Natural killer cell (primary cell): ENCODE measurements at places on chromosomes 3 and 15. TPM values are rescaled to one million over a fixed set of nuclear protein-coding genes. Genes with fewer than 3 reads are reported as not detected.
A peak's percentile ranks its signal among the peaks of the same experiment; 100 is the strongest.

DNA sequence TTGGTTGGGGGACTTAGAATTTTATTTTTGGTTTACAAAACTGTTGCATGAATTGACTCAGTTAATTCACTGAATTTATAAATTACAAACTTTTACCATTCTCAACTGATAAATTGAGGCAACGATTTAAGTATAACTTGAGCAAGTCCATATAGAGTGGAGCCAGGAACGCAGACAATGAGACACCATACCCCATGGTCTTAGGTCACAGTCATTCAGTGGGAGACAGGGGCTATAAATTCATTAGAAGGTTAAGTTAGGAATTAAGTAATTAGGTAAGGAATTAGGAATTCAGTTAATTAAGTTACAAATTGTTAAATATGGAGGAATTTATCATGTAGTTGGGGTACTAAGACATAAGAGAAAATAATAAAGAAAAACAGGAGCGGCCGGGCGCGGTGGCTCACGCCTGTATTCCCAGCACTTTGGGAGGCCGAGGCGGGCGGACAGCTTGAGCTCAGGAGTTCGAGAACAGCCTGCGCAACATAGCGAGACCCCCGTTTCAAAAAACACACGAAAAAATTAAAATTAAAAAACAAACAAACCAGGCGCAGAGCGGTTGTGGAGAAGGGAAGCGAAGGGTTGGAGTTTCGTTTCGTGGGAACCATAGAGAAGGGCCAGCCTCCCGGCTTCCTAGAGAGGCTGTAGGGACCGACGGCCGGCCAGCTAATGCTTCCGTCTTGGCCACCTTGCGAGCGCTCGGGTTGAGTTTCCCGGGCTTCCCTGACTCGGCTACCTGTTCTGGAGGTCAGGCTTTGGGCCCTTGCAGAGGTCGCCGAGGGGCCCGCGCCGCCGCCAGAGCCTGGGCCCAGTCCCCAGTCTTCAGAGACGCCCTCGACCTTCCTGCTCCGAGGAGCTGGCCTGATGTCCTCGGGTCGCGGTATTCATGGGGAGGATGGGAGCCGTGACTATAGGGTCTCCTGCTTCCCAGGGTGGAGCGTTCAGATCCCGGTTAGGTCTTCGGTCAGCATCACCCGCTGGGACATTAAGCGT lies at the start of gene ZNF619:
TSS of gene ZNF619 (plus strand) at position 645 of the 993 bp plus-strand sequence. CDS start 858 bp downstream, outside the sequence.
- peak within 1 kb of the TSS; percentile 84 for H3K27ac ChIP-seq
- peak within 1 kb of the TSS; percentile 76 for H3K4me3 ChIP-seq
- peaks cover 17% of the 10 kb centered on the region for H3K36me3 ChIP-seq

GRCh38 chr3:13248640-13249039 lies 171.5 kb downstream of the NUP210 start:
- H3K4me1 ChIP-seq: peaks cover 5% of the 10 kb centered on the region
- no peak overlapping the region for H3K4me3 ChIP-seq
- no peaks in the 10 kb centered on the region for H3K27me3 ChIP-seq

DNA sequence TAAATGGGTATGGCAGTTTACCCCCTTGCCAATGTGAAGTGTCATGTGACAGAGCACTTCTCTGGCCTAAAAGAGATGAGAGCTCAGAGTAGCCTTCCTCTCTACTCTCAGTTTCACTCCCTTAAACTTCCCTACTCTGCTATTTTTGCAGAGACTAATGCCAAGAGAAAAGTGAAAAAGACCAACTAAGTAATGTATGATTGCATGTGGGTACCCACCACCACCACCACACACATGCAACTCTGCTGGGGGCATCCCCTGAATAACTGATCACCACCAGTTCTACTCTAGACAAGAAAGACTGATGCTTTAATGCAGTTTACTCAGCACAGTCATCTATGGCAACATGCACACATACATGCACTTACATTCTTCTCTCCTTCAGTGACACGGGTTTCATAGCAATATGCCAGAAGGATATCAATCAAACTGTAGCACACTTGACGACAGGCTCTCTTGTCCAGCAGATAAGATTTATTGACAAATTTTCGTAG lies 31.3 kb downstream of the SHQ1 start:
- no peak for DNase-seq
- peaks cover 13% of the 10 kb centered on the region for H3K36me3 ChIP-seq
- no peaks in the 10 kb centered on the region for H3K4me1 ChIP-seq

DNA sequence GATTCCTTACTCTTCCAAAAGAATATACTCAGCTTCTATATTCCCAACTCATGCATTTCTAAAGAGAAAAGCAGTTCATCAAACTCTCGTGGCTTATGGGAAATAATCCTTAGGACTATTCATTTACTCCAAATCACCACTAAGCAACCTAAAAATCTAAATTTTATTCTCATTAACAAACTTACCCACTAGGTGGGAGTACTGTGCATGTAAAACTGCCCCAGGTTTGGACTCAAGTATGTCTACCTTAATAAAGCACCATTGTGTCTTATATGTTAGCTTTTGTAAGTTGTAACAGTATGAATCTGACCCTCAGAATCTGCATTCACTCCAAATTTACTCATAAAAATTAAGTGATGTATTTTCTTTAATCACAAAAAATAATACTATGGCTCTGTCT lies 25.3 kb downstream of the RAD18 start:
- H3K27me3 ChIP-seq: no peaks in the 10 kb centered on the region
- no peak overlapping the region for H3K27ac ChIP-seq
- H3K36me3 ChIP-seq: peaks cover 29% of the 10 kb centered on the region
- H3K4me1 ChIP-seq: no peaks in the 10 kb centered on the region
- no peak for DNase-seq

DNA sequence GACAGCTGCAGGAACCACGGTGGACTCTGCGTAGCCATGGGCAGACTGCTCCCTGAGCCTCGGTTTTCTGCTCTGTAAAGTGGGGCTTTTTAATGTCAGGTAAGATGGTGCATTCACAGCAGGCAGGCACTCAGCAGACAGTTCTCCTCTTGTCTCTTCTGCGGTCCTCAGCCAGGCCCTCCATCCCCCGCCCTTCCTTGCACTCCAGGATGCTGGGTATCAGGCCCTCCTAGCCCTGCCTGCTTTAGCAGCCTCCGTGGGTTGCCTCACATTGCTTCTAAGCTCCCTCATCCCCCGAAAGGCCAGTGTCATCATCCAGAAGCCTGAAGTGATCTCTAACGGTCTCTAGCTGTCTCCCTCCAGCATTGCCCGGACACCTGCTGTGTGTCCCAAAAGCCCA lies 115.7 kb downstream of the WNT7A start:
- no peak overlapping the region for H3K4me3 ChIP-seq
- DNase-seq: no peak
- H3K36me3 ChIP-seq: no peaks in the 10 kb centered on the region
- no peaks in the 10 kb centered on the region for H3K4me1 ChIP-seq
- H3K27ac ChIP-seq: no peak overlapping the region
- no peaks in the 10 kb centered on the region for H3K27me3 ChIP-seq

GRCh38 chr3:108182339-108182738 lies 39.9 kb downstream of the IFT57 start:
- no peak for DNase-seq
- H3K36me3 ChIP-seq: no peaks in the 10 kb centered on the region
- H3K27ac ChIP-seq: no peak overlapping the region
- no peak overlapping the region for H3K4me3 ChIP-seq

The RTP1 gene
- not detected for total RNA-seq

DNA sequence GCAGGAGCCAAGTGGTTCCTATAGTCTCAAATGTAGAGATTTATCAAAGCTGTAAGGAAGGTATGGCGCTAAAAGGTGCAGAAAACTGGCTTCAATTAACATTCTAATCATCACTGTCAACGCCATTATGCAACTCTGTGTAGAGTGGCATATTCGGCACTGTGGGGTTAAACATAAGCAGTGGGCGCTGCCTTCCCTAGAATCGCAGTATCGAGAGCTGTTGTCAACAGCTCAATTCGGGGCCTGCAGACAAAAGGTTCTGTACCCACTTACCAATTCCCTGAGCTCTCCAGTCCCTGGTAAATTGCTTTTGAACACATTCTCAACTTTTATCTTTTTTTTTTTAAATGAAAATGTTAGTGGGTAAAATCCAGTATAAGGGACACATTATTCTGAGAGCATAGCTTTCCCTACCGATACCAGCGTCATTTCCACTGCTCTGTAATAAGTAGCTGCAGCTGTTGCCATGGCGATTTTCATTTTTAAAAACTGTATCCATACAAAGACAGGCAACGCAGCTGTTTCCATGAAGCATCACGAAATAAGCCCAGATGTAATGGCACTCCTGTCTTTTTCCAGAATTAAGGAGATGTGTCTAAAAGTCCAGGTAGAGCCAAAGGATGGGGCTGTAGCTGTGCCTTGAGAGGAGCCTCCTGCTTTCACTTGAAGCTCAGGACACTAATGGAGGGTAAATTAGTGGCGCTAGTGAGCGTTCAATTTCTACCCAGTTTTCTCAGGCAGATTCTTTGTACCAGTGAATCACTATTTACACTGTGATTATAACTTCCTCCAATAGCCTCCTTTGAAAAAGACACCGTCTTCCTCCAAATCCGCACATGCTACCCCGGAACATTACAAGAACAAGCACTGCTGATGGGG lies 250.3 kb downstream of the SLC9A9 start:
- H3K27ac ChIP-seq: no peak overlapping the region
- H3K4me1 ChIP-seq: no peaks in the 10 kb centered on the region
- no peak for DNase-seq
- no peaks in the 10 kb centered on the region for H3K27me3 ChIP-seq

DNA sequence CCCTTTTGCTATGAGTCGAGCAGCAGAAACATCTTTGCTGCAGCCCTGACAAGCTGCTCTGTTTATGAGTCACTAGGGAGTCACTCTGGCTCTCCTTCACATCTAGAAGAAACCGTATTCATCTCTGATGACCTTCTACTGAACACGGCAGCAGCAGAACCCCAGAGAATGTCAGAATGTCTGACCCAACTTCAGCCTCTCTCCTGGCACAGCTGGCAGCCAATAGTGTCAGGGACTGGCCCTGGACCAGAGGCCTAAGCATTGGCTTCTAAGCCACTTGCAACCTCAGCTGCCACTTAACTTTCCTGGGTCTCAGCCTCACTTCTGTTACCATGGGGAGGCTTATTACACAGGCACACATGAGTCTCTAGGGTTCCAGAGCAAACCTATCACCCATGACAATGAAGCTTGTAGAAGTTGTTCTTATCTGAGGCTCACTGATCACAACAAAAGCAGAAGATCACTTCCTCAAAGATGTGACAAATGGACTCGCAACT lies 184.1 kb upstream of the TLE3 start:
- no peak overlapping the region for H3K27ac ChIP-seq
- peaks cover 2% of the 10 kb centered on the region for H3K27me3 ChIP-seq
- peaks cover 5% of the 10 kb centered on the region for H3K4me1 ChIP-seq
- no peak overlapping the region for H3K4me3 ChIP-seq

The CDHR4 gene
- not detected for total RNA-seq

GRCh38 chr3:174202116-174202515 lies 657.0 kb upstream of the NAALADL2 start:
- H3K4me3 ChIP-seq: no peak overlapping the region
- no peaks in the 10 kb centered on the region for H3K27me3 ChIP-seq
- DNase-seq: no peak
- no peaks in the 10 kb centered on the region for H3K36me3 ChIP-seq
- no peak overlapping the region for H3K27ac ChIP-seq
- H3K4me1 ChIP-seq: no peaks in the 10 kb centered on the region

DNA sequence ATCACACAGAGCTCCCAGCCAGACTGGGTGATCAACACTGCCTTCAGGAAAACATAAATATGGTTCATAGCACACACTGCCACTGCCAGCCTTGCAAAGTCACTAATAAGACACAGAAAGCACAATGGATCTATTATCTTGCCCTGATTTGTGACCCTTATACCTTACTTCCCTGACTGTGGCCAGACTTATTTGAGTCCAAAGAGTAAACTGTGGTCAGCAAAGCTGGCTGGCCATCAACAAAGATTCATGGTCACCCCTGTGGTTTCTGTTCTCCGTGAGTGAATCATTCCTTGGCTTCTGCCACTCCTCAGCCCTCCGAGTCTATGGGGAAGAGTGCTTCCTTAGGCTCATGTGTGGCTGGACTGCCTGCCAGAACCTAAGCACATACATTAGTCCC lies 437.7 kb downstream of the RAP2B start:
- DNase-seq: no peak
- no peaks in the 10 kb centered on the region for H3K4me1 ChIP-seq
- no peaks in the 10 kb centered on the region for H3K27me3 ChIP-seq

GRCh38 chr3:24963762-24964625 lies 464.1 kb upstream of the RARB start:
- DNase-seq: no peak
- no peak overlapping the region for H3K27ac ChIP-seq
- H3K36me3 ChIP-seq: no peaks in the 10 kb centered on the region

DNA sequence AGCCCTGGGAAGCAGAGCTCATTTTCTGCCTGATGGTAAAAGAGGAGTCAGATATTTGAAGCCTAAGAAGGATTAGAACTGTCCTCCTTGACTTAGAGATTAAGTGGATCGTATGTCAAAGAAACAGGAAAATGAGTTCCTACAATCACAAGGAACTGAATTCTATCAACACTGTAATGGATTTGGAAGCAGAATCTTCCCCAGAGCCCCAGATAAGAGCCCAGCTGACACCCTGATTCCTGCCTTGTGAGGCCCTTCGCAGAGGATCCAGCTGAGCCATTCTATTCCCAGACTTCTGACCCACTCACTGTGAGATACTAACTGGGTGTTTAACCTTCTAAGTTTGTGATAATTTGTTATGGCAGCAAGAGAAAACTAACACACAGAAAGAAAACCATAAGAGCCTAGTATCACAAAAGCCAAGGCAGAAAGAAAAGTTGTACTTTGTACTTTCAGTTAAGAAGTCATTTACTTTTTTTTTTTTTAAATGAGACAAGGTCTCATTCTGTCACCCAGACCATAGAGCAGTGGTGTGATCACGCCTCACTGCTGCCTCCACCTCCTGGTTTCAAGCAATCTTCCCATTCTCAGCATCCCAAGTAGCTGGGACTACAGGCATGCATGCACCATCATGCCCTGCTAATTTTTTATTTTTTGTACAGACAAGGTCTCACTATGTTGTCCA lies 61.1 kb upstream of the ZBTB20 start:
- no peaks in the 10 kb centered on the region for H3K4me1 ChIP-seq
- H3K4me3 ChIP-seq: no peak overlapping the region
- DNase-seq: no peak
- no peaks in the 10 kb centered on the region for H3K36me3 ChIP-seq
- H3K27me3 ChIP-seq: no peaks in the 10 kb centered on the region

The TRPM1 gene
- not detected for total RNA-seq

The TWF2 gene
- total RNA-seq: 52.0 TPM

GRCh38 chr3:146503461-146504202 lies 34.3 kb upstream of the PLSCR2 start:
- H3K4me3 ChIP-seq: no peak overlapping the region
